ENCODE measurements at places on chromosomes 4 and X. TPM values are rescaled to one million over a fixed set of nuclear protein-coding genes. Genes with fewer than 3 reads are reported as not detected.

GAGE12H gene
- not detected for total RNA-seq

MAGEE2 gene
- not detected for total RNA-seq

ABCD1 gene
- 17.8 TPM for total RNA-seq

IRAK1 gene
- 210 TPM for total RNA-seq

CC2D2A gene
- total RNA-seq: 18.5 TPM

GPR82 gene
- not detected for total RNA-seq

ETDB gene
- not detected for total RNA-seq

MAOA gene
- total RNA-seq: 1.0 TPM

KLKB1 gene
- total RNA-seq: not detected

GJB1 gene
- 5.7 TPM for total RNA-seq

CCDC149 gene
- total RNA-seq: 6.9 TPM

SSX4 gene
- 0.53 TPM for total RNA-seq

LONRF3 gene
- 10.3 TPM for total RNA-seq

USP51 gene
- total RNA-seq: 0.05 TPM

KLHL4 gene
- total RNA-seq: 0.64 TPM

FGF5 gene
- total RNA-seq: not detected

GAGE2A gene
- total RNA-seq: 28.0 TPM

PRDM8 gene
- 0.72 TPM for total RNA-seq

TRPC3 gene
- 1.4 TPM for total RNA-seq

HTRA3 gene
- 1.1 TPM for total RNA-seq

MBNL3 gene
- 1.6 TPM for total RNA-seq

PROM1 gene
- total RNA-seq: 0.11 TPM

ZNF630 gene
- total RNA-seq: 0.38 TPM

WDR45 gene
- 139 TPM for total RNA-seq

FHDC1 gene
- total RNA-seq: 0.87 TPM

CCNA2 gene
- 66.1 TPM for total RNA-seq

UCP1 gene
- not detected for total RNA-seq

UGT8 gene
- total RNA-seq: 6.8 TPM

TDO2 gene
- total RNA-seq: 0.41 TPM

FAM114A1 gene
- 37.8 TPM for total RNA-seq

ABCB7 gene
- total RNA-seq: 25.2 TPM

REPS2 gene
- 0.56 TPM for total RNA-seq

DCX gene
- not detected for total RNA-seq

NWD2 gene
- not detected for total RNA-seq

GYPE gene
- total RNA-seq: not detected

SLC6A14 gene
- total RNA-seq: not detected

AREG gene
- total RNA-seq: 17.4 TPM

BEND2 gene
- total RNA-seq: not detected

RNF128 gene
- 2.6 TPM for total RNA-seq

SATL1 gene
- not detected for total RNA-seq

TADA2B gene
- total RNA-seq: 10.9 TPM

GAGE12E gene
- total RNA-seq: 13.1 TPM

PCYT1B gene
- 1.4 TPM for total RNA-seq

PCGF3 gene
- total RNA-seq: 49.0 TPM

MAOB gene
- 0.08 TPM for total RNA-seq

PASD1 gene
- 0.05 TPM for total RNA-seq
